ENCODE measurements at places on chromosomes 16 and 17.

DNA sequence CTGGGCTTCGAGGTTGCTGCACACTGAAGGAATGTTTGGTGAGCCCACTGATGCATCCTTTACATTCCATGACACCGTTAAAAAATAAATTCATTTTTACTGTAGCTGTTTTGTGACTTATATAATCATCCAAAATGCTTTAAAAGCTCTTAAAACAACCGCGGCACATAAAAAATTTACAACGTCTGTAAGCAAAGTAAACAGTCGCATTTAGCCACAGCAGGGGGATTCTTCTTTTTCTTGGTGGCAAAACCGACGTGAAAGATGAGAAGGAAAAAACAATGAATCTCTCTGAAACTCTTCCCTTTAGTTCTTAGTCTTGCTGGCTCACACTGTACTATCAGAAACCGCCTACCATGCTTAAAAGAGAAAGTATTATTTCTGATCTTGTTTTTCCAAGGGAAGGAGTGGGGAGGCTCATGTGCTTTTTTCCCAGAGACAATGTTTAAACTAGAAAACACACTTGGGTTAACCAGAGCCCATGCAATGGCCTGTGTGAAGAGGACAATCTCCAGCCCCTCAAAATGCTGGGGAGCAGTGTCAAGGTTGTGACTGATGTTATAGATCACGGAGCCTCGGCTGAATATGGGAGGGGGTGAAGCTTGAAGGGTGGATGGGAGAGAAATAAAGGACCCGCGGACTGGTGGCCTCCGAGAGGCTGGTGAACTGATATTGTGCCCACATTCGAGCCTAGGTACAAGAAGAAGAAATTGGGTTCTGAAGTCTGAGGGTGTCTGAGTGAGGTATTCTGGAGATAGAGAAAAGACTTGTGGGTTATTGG is 91.1 kb downstream of the IRF8 start:
- no peak for DNase-seq

DNA sequence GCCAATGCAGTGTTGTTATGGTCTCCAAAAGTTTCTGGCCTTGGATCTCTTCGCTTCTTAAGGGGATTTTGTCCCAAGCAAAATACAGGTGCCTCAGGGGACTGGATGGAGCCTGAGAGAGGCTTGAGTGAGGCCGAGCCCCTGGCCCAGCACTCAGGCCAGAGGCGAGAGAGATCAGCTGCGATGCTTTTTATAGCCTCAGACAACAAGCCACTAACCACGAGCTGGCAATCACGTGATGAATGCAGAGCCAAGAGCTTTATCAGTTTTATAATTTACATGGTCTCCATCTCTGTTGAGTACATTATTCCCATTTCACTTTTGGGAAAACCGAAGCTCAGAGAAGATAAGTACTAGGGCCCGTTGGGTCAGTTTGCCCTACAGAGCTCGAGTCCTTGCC is 360.0 kb upstream of the CDH5 start:
- DNase-seq, result no peak

GRCh38 chr17:61568219-61569072 is 22.6 kb downstream of the NACA2 start:
- DNase-seq, result no peak

GRCh38 chr17:2948721-2949468 is 114.5 kb downstream of the OR1D5 start:
- no peak for DNase-seq

- DNase-seq, result no peak
Observed at GRCh38 chr17:17146786-17147406, 59.2 kb downstream of the PLD6 start.

DNA sequence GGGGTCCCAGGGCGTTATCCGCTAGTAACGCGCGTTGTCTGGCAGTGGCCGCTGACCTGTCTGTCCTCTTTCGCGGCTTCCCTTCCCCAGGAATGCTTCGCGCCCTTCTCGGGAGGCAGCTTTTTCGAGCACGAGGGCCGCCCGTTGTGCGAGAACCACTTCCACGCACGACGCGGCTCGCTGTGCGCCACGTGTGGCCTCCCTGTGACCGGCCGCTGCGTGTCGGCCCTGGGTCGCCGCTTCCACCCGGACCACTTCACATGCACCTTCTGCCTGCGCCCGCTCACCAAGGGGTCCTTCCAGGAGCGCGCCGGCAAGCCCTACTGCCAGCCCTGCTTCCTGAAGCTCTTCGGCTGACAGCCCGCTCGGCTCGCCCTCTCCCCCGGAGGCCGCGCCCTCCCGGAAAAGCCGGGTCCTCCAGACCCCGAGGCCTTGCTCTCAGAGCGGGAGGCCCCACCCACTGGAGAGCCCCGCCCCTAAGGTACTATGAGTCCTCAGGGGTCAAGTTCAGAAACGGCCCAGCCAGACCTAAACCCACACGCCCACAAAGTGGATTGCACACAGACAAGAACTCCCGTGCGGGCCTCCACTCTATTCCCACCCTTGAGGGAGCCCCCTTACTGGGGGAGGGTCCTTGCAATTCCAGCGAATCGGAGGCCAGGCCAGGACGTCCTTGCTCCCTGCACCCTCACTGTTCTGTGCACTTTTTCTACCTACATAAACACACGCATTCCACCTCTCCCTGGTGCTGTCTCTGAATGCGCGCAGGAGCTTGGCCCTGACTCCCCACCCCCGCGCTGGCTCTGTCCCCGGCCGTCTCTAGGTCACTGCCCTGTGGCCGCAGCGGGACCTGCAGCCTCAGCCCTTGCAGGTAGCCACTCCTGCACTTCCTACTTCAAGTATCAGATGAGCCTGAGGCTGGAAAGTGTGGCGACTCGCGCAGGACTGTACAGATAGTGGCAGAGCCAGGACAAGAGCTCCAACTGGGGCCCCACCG is 5.4 kb upstream of the SLC5A2 start:
- no peak for DNase-seq
